Omental fat pad (tissue), 4 donors: ENCODE measurements at places on chromosomes 7 and 10.

DNA sequence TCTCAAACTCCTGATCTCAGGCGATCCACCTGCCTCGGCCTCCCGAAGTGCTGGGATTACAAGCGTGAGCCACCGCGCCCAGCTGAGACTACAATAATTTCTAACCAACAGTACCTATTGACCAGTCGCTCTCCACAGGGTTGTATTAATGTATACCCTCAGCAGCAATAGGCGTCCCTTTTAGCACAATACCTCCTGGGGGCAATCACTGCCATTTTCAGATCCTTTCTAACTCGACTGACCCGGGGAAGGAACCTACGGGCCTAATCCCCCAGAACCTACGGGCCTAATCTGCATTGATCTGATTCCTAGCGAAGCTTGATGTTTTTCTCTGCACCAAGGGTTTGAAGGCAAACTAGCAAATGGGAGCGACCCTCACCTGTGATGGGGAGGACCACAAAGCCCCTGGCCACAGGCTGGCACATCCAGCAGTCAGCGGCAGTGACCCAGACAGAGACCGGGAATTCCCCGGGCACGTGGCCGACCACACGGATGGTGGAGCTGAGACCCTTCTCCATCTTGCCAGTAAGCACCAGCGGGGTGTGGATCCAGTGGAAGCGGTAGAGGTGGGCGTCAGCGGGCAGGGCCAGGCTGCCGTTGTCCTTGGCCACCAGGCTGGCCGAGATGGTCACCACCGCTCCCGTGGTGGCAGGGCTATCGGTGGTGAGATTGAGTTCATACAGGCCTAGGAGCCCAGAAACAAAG, 6.9 kb downstream of the TMEM130 start:
- no peak for DNase-seq

DNA sequence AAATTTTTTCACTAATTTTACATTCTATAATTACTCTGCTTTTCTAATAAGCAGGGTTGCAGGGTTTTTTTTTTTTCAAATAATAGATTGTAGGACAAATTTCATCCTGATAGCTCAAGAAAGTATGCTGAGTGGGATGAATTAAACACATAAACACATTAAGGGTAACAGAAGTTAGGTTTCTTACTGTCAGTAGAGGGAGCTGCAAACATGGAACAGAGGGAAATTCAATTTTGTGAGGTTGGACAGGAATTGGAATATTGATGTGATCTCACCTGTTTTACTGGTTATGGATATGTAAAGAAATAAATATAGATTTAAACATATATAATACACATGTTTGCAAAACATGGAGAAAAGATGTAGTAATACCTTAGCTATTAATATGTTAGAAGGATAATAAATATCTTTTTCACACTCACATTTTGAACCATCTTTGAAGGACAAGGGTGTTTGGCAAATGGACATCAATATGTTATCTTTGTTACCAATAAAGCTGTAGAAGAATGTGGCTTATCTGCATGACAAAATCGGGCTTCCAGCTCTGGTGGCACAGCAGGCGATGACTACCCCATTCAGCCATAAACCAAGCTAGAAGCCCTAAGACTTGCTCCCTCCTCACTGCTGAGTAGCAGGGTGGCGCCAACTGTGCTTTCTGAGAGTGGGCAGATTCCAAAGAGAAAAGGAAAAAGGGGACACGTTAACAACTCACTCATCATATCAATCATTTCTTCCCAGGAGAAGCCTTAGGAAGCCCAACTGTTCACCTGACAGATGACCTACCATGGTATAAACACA, 1257.4 kb downstream of the GATA3 start:
- no peak for DNase-seq

DNA sequence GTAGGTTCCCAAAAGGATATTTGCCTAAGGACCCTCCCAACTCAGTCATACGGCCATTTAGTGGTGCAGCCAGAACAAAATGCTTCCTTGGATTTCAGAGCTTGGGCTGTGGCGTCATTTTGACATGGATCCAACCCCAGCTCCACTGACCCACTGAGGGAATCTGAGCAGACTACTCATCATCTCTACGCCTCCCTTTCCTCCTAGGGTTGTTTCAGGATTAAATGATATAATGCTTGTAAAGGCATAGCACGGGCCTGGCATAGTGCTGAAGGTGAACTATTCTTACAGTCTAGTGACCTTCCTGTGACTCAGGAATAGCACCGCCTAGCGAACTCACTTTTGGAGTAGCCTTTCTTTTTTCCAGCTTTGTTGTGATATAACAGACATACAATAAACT, 70.3 kb upstream of the LOXL4 start:
- DNase-seq: no peak

DNA sequence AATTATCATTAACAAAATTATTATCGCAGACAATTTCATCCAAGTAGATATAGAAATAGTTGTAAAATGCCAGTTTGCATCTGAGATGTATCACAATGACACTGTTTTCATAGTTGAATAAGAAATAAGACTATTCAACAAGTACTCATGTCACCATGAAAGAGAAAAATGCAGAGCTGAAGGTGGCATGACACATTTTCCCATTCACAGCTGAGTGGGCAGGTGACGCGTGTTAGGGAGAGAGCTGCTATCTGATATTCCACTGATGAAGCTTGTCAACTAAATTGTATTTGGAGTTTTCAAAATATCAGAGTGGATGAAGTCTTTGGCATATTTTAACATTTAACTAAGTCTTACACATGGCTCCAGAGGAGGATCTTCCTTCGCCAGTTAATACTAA, 70.3 kb upstream of the HDAC9 start:
- no peak for DNase-seq

GRCh38 chr10:50216894-50217293, 34.4 kb downstream of the ASAH2 start:
- DNase-seq: no peak

DNA sequence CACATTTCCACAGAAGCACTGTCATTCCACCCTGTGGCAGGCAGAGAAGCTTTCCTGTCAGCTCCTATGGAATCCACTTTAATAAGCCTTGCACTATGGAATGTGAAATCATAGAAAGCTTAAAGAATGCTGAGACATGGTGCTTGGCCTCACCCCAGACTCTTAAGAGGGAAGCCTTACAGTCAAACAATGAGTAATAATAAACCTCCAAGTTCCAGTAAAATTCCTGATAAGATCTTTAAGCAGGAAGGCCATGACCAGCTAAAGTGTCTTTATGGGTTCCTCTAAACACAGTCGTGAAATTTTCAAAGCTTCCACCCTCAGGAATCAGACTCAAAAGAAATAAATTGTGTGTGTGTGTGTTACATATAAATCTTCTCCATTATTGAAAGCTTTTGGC, 11.9 kb upstream of the TEX36 start:
- no peak for DNase-seq

DNA sequence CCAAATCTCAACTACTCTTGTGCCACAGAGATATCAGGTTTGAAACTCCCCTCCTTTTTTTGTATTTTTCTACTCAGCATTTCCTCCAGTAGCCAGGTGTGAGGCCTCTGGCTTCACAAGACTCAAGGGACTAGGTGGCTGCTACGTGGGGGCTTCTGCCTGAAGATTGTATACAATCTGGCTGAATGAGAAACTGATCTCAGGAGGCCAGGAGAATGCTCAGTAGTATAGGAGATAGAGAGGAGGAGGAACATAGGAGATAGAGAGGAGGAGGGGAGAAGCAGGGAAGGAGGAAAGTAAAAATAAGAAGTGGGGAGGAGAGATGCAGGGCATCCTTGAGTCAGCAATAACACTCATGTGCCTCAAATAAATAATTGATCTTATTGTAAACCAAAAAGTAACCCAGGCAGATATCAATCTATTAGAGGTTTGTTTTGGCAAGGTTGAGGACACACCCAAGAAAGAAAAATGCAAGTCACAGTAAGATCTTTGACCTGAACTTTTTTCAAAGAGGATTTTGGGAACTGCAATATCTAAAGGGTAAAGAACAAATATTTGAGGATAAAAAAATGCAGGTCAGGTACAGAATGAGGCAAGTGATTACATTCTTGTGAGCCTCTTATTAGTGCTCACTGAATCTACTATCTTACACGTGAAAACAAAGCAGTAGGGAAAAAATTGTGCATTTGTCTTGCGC, 36.8 kb downstream of the AKR1C8 start:
- DNase-seq: no peak

GRCh38 chr10:26254616-26255015, 38.0 kb downstream of the GAD2 start:
- DNase-seq: no peak

- DNase-seq: no peak
Observed at GRCh38 chr10:88088441-88089340, 225.3 kb downstream of the PTEN start.

GRCh38 chr7:21427871-21428658, at the start of gene SP4:
Gene SP4 (plus strand): TSS chr7:21428083. CDS start chr7:21428252, 169 bp downstream.
- peak; percentile 62 for DNase-seq

DNA sequence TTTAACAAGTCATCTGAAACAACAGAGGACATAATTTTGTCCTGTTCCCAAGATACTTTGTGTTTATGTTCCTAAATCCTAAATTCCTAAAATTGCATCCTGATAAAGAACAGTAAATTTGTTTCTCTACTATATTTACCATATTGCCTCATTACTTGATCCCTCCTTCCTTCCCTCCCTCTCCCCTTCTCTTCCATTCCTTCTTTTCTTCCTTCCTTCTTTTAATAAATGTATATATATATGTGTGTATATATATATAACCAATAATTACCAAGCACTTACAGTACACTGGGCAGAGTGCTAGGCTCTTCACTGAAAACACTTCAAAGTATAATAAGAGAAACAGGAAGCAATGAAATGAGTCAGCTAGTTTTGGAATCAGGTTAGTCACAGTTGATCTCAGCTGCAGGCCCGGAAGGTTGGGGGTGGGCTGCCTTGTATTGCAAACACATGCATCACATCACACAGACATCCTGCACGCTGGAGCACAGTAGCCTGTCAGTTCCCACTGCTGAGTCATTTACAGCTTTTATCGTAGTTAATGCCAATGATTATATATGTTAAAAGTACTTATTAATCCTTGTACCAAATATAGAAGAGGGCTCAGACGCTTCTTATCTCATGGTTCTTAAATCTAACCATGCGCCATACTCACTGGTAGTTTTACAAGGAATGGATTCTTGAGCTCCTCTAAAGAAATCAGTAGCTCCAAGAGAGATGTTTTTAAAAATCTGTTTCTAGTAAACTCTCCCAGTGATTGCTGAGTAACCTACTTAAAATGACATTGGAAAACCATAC, 551.7 kb downstream of the GRM8 start:
- no peak for DNase-seq

DNA sequence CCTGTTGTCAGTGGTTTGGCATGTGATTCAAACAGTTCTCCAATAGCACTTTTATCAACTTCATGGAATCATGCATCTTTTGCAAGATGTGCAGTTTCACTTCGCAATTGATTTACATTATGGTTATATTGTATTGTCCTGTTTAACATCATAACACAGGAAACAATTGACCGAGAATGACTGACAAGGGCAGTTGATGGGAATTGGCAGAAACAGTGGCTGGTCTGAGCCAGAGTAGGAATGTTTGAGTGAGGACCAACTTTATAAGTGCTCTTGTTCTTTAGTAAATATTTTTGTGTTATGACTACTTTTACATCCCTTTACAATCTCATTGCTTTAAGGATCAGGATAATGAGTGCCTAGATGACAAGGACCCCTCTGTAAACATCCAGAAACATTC, 2.2 kb downstream of the KLHL7 start:
- no peak for DNase-seq

- DNase-seq: no peak
Observed at GRCh38 chr7:100791881-100792666, 35.2 kb downstream of the EPHB4 start.
